Vagina (tissue), 2 donors: ENCODE measurements at places on chromosomes 7 and 10.

DNA sequence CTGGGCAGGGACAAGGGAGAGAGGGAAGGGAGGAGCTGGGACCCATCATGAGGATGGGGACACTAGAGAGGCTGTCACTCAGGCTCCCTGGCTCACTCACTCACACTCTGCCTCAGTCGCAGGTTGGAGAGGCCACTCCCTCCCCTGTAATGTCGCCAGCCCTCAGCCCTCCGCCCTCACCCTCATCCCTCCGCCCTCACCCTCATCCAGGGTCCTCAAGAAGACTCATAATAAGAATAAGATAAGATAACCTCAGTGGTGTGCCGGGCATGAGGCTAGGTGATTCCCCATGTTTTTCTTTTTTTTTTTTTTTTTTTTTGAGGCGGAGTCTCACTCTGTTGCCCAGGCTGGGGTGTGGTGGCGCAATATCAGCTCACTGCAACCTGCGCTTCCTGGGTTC, 92.2 kb downstream of the GTF2IRD1 start:
- DNase-seq, result no peak

DNA sequence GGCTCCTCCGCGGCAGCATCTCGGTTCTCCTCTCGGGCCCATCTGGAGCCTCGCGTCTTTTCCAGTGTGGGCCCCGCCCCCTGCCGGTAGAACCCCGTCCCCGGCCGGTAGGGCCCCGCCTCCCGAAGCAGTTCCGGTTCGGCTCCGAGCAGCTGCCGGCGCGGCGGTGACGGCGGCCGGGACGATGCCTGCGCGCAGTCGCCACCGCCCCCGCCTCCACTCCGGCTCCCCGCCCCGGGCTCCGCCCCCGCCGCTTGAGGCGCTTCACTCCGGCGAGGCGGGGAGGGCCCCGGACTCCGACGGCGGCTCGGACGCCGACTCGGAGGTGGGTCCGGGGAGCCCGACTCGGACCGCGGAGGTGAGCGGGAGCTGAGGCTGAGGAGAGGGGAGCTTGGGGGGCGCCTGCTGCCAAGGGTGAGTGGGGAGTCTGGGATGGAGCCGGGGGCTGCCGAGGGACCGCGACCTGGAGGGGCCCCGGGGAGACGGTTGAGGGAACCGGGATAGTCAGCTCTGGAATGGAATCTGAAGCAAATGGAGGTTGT, at the start of gene SAMD8:
TSS of gene SAMD8 (plus strand) at position 292 of the 542 bp plus-strand sequence. CDS start 38,873 bp downstream, outside the sequence.
- DNase-seq, result no peak

DNA sequence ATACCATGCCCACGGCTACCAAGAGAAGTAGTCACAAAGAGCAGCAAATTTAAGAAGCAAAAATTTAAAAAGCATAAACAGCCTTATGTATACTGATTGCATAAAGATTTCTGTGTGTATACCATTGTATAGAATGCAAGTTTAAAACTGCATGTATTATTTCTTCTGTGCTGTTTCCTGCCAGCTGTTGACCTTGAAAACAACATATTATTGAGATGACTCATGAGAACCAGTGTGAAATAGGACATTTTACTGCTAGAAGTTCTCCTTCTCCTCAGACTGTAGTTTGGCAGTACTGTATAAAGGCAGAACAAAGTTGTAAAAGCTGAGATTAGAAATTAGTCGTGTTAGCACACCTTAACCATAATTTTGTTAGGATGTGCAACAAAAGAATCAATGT, 42.3 kb upstream of the SGCE start:
- no peak for DNase-seq

- DNase-seq, result no peak
Measured at GRCh38 chr7:6651851-6652445, 14.8 kb downstream of the ZNF316 start.

DNA sequence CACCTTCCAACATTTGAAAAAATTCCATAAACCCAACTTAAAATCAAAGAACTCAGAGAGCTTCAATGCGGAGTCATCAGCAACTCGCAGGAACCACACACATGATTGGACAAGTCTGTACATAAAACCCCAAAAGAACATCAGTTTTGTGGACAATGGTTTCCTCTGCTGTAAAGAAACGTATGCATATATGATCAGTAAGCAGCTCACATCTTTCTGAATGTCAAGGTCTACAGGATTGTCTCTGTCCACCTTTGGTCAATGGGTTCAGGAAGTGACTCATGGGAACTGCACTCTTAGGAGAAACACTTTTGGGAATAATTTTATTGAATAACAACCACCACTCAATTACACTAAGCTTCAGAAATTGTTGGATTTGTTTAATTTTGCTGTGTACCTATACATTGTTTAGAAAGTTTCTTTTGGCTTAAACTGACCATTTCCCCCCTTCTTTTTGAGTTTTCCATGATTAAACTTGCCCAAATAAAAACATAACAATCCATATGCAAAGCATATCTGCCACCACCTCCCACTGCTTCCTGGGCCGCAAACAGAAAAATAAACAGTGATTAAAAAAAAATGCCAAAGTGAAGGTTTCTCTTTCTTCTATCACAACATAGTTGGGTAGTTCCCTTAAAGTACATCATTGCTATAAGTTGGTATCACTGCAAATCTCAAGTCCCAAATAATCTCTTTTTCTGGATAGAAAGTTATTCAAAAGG, 27.3 kb upstream of the AFAP1L2 start:
- no peak for DNase-seq

GRCh38 chr10:82020999-82021398, 146.0 kb downstream of the NRG3 start:
- DNase-seq, result no peak

DNA sequence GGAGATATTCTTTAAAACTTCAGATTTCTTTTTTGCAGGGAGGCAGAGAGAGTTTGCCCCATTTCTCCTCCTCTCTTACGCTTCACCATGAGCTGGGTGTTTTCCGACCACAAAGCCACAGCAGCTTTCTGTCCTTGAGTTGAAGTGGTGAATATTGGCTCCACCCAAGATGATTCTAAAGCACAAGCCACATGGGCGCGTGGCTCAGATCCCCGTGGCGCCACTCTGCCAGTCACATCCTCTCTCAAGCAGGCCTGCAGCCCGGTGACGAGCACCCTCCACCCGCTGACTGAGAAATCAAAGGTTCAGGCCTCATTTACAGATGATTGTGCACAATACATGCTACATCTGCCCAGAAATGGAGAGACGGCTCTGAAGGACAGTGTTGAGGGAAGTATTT, 27.6 kb upstream of the RNF32 start:
- DNase-seq, result no peak

DNA sequence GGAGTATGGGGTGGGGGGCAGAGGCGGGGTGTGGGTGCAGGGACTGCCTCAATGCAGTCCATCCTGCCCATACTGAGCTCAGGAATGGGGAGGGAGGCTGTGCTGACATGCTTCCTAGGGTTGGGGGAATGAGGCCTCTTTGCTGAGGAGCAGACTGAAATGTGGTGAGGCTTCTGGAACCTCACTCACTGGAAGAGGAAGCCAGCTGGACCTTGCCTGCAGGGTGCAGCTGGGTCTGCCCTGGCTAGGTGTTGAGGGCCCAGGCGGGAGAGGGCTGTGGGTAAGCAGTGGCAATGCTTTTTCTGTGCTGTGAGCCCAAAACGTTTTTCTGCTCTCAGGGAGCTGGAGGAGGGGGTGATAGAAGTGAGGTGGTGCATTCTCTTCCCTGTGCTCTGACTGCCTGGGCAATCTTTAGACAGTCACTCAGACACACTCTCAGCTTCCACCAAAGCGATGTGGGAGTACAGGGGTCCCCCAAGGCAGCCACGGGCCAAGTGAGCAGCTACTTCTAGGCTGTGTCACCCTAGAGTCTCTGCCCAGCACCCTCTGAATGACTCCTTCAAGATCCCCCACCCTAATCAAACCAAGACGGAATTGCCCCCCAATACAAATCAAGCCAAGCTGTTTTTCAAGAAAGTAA, 41.1 kb upstream of the BMPR1A start:
- no peak for DNase-seq

- DNase-seq, result no peak
Measured at GRCh38 chr7:14973712-14974428, 71.3 kb upstream of the DGKB start.

GRCh38 chr10:43204042-43204942, 62.6 kb downstream of the RASGEF1A start:
- peak; percentile 74 for DNase-seq

DNA sequence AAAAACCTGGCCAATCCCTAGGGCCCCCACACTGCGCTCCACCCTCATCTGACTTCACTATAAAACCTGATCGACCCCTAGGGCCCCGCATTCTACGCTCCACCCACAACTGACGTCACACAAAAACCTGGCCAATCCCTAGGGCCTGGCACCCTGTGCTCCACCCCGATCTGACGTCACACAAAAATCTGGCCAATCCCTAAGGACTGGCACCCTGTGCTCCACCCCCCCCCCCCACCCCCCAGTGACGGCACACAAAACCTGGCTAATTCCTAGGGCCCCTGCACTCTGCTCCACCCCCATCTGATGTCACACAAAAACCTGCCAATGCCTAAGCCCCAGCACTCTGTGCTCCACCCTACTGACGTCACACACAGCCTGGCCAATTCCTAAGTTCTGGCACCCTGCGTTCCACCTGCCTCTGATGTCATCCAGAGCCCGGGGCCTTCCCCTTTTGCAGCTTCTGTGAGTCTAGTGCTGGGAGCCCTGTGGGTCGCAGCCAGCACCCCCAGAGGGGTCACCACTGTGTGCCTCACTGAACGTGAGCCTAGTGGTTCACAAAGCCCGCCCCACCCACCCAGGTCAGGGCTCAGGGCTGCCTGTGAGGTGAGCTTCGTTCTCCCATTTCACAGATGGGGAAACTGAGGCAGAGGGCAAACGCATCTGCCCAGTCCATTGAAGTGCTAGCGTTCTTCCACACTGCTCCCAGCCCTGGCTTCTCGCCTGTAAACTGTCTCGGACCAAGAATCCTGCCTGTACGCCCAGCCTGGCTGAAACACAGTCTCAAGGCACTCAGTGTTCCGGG, 40.6 kb downstream of the MICALL2 start:
- DNase-seq, result no peak

DNA sequence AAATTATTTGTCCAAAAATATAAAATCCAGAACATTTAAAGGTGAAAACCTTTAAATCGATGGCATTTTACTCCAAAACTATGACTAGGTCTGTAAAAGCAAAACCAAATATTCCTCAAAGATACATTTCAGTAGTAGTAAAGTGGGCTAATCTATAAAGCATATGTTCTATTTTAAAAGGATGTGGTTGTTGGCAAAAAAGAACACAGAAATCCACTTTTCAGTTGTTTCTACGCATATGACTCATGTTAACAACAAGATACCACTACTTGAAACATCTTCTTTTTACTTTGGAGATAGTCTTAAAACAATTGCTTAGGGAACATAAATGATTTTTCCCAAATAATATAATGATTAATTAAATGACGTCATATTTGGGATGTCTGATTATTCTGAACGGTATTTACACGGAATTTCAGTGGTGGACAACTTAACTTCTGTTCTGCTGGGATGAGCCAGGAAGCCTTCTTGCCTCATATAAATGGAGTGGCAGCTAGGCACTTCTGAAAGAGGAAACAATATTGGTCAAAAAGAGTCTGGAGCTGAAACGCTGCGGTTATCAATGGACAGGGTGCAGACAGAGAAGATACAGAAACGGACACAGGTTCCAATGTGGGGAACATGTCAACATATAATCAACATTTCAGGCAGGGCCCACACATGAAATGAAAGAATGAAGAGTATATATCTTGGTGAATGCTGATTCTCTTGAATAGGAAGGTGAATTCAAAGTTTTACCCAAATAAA, 78.5 kb downstream of the ETV1 start:
- DNase-seq, result no peak

GRCh38 chr7:138903186-138903820, 77.9 kb downstream of the KIAA1549 start:
- DNase-seq, result no peak

- no peak for DNase-seq
Measured at GRCh38 chr10:9275861-9276260, 1221.4 kb downstream of the GATA3 start.

DNA sequence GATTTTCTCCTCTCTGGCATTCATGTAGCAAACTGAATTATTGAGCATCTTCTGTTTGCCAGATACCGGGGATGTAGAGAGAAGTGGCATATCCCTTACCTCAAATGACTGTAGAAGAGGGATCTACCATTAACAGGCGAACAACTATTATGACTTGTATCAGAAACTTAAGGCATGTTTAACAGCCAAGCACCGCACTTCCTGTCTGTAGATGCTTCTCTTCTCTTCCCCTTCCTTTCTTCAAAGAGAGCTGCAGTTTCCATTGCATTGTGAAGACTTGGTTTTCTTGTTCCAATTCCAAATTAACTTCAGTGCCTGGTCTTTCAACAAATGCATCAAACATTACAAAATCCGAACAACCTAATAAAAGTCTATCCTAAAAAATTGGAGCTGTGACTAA, 49.3 kb downstream of the LRRC4 start:
- no peak for DNase-seq

GRCh38 chr10:12642036-12642435, 292.7 kb downstream of the CAMK1D start:
- DNase-seq, result no peak

DNA sequence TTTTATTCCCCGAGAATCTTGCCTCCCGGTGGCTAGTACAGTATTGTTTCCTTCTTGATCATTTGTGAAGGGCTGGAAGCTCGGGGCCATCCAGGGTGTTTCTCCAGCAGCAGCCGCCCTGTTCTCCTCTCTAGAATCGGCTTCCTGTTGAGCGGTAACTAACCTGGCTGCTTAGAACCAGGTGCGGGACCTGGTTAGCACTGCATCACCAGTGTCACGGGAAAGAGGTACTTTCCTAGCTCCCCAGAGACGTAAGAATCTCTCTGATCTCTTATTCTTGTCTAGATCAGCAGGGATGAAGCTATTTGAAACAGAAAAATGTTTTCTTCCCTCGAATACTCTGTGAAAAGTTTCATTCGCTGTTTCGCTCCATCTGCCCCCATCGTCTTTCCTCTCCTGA, 239.2 kb downstream of the CELF2 start:
- no peak for DNase-seq

GRCh38 chr10:77458986-77459590, 178.5 kb downstream of the KCNMA1 start:
- DNase-seq, result no peak

DNA sequence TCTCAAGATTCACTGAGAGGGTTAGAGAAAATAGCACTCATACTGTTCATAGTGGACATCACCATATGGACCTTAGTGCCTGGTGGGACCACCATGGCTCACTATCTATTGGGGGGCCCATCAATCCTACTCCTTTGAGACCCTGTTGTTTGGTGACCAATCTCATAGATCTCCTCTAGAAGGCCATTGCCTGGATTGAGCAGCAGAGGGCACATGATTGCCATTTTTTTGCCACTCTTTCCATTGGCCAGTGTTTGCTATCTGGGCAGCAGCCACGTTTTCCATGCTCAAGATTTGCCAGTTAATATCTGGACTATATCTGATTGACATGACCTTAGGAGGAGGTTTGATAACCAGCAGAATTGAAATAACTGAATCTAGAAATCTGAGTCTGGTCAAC, 244.5 kb downstream of the ITGB1 start:
- no peak for DNase-seq
